ENCODE measurements at places on chromosomes 2 and 18.
A peak's percentile ranks its signal among the peaks of the same experiment; 100 is the strongest.

GRCh38 chr18:22711192-22711685 lies 221.9 kb upstream of the RBBP8 start:
- no peak for DNase-seq

DNA sequence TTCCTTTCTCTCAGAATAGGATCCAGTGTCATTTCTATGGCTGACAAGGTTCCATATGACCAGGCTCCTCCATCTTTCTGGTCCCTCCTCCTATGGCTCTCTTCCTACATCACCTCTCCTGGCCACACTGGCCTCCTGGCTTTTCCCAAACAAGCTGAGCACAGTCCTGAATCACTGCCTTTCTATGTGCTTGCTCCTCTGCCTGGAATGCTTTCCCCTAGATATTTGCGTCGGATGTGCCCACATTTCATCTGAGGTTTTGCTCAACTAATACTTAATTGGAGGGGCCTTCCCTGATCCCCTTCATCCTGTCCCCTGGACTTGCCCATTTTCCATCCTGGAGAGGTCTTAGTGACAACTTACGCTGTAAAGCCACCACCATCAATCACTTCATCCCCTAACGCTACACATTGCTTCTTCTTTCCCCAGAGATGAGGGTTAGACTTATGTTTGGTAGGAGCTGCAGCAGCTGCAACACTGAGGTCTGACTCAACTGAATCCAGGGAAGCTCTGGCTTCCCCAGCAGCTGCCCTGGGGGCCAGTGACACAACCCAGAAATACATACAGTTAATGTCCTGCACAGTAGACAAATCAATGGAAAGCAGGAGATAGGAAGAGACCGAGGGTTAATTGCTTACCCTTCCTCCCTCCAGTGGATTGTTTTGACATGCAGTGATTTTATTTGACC lies 42.9 kb downstream of the QPCT start:
- DNase-seq = no peak

DNA sequence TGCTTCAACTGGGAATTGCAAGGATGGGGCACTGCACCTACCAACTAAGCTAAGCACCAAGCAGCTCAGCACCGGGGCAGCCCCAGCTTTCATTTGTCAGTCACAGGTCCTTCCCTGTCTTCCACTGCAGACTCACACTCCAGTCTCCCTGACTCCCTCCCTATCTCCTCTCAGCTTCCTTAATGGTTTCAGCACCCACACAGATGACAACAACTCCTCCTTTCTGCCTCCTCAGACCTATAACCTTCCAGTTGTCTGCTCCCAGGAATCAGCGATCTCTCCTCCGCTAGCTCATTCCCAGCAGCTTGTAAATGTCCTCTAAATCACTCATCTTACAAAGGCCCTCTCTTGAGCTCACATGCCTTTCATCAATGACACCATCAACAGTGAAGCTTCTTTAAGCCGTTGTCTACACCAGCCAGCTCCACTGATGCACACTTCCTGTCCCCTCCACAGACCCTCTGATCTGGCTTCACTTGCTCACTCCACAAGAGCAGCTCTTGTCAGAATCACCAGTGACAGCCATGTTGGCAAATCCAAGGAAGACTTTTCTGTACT lies 32.1 kb downstream of the CLASP1 start:
- no peak for DNase-seq

DNA sequence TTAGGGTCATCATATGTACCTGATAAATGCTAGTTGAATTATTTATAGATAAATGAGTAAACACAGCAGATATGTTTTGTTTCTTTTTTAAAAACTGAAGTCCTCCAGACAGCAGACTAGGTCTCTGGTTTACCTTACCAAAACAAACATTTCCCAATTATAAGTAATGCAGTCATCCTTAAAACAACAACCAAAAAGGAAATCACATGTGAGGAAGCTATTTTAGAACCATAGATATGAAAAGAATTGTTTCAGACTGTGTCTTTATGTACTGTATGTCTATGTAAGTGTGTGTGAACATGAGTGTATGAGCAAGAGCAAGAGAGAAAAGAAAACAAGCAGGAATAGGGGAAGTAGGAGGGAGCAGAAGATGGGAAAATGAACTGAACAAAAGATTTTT lies 441.0 kb downstream of the CPS1 start:
- DNase-seq = no peak

DNA sequence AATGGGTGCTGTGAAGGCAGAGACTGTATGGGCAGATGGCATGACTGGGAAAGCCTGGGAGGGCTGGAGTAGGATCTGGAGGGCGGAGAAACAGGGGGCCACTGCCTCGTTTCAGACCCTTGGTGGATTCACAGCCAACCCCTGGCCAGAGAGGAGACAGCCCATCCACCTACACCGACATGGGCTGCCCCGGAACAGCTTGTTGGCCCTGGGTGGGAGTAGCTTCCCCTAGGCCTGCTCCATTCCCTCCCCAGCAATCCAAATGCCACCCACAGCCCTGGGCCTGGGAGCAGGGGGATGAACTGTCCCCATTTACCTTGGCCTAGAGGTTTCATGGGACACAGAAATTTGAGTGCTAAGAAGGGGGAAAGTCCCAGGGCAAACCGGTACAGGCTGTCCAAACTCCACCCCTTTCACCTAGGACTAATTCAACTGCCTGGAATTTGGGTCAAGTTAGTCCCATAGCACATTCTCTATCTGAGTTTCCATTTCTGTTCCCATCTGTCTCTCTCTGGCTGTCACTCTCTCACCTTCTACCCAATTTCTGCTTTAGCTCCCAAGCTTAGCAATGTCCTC lies 37.0 kb downstream of the LBH start:
- no peak for DNase-seq

GRCh38 chr2:194602750-194603149 lies 1054.3 kb upstream of the SLC39A10 start:
- DNase-seq = no peak

- no peak for DNase-seq
Observed at GRCh38 chr2:68819556-68819955, 51.6 kb downstream of the BMP10 start.

GRCh38 chr18:34820360-34821065 lies 110.4 kb downstream of the DTNA start:
- DNase-seq = no peak

GRCh38 chr2:197799068-197799467 lies 5.3 kb upstream of the PLCL1 start:
- no peak for DNase-seq

- no peak for DNase-seq
Observed at GRCh38 chr2:16014802-16015201, 74.5 kb downstream of the MYCN start.

DNA sequence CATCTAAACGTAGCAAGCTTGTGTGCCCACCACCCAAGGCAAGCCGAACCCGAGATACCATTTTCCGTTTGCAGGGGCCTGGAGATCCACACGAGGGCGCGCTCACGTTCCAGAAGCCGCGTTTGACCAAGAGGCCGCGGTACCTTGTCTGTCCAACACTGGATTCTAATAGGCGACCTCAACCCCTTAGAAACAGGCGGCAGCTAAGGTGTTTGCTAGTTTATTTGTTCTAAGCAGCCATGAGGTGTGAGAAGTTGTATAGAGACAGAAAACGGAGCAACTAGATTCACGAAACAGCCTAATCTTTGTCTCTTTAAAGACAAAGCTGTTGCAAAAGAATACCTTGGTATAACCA lies 4.2 kb downstream of the HOXD11 start:
- peak; percentile 20 for DNase-seq

- no peak for DNase-seq
Observed at GRCh38 chr18:22250591-22250996, 81.2 kb downstream of the GATA6 start.

GRCh38 chr2:126715576-126716406 lies 59.8 kb downstream of the GYPC start:
- DNase-seq = no peak

- DNase-seq = no peak
Observed at GRCh38 chr2:176774766-176775451, 437.7 kb upstream of the HNRNPA3 start.

GRCh38 chr2:122083256-122084048 lies 328.0 kb downstream of the TSN start:
- DNase-seq = no peak

DNA sequence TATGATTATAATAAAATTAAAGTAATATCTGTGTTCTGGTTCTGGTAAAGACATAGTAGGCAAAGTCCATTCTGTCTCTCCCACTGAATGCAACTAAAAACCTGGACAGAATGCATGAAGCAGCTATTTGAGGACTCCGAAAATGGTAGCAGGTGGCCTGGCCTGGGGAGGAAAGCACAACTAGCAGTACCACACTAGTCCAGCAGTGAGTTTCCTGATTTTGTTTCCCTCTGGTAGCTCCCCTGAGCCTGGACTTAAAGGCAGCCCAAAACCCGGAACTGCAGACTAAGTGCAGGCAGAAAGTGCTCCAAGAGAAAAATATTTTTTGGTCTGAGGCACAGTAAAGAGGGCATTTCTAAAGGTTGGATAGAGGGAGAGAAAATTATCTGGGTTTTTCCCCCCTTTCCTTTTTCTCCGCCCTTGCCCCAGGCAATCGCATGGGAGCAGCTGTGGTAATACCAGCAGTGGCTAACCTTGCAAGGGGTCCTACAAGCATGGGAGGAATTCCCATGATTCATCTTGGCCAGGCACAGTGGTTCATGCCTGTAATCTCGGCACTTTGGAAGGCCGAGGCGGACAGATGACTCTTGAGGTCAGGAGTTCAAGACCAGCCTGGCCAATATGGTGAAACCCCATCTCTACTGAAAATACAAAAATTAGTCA lies 32.3 kb downstream of the ASXL2 start:
- DNase-seq = no peak

GRCh38 chr2:128783193-128783671 lies 464.6 kb upstream of the HS6ST1 start:
- no peak for DNase-seq

DNA sequence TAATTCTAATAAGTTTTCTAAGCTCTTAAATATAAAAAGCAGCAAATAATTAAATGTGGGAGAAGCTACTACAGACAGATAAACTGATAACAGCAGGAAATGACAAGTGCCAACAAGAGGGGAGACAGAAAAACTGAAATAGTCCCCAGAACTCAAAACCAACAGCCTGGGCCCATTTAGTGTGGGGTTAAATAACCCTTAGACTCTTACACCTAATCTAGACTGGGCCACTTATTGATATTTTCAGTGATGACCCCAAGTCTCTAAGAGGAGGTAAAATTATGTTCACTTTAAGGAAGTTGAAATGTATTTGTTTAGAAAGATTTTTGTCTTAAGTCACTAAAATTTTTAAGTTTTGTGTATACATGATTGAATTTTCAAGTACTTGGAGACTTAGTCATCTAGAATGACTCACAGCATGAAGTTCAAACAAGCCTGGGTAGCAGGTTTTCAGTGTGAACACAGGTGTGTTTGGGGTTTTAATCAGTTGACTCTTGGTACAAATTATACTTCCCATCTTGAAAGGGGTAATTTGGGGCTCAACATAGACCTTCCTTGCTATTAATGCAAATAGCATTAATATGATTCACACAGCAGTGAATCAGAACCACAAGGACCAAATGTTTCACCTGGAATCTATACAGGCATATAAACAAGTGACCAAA lies 54.9 kb upstream of the MYO3B start:
- DNase-seq = no peak

DNA sequence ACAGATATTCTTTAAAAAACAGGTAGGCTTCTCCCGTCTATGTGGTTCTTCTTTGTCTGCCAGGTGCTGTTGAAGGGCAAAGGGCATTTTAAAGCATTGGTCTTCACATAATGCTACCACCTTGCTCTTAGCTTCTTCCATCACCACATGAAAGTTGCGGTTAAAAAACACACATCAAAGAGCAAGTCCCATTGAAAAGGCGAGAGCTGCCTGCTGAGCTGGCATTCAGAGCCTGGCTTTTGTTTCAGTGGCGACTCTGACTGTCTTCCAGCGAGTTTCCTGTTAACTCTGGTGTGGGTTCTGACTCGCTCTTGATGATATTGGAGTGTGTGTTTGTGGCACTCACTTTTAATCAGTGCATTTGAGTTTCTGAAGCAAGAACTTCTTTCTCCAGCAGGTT lies 624.9 kb upstream of the FANCL start:
- no peak for DNase-seq

GRCh38 chr2:237190966-237191713 lies 105.5 kb downstream of the COPS8 start:
- no peak for DNase-seq

DNA sequence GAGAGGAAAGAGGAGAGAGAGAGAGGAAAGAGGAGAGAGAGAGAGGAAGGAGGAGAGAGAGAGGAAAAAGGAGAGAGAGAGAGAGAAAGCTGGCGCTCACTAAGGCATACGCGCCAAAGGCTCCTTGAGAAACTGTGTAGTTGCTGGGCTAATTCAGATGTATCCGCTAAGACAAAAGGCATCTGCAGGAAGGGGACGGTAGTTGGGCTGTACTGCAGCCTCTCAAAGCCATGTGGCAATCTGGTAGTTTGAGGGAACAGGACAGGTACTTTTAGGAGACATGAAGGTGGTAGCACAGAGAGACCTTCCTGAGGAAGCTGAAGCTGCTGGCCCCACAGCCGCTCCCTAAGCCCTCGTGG lies 31.6 kb downstream of the THNSL2 start:
- no peak for DNase-seq

DNA sequence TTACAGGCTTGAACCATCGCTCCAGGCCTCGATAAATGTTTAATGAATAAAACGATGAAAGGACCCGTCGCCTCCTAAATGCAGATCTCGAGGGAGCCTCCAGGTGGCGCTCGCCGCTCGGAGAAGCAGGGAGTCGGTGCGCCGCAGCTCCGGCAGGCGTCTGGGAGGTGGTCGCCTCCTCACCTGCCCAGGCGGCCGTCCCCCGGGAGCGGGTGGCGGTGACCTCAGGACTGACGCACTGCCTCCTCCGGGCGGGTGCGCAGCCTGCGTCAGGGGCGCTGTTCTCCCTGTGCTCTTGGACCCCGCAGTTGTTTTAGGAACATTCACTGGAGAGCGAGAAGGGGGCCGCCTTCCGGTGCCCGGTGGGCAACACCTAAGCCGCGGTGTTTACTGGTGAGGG lies 38.6 kb upstream of the POLE4 start:
- no peak for DNase-seq

DNA sequence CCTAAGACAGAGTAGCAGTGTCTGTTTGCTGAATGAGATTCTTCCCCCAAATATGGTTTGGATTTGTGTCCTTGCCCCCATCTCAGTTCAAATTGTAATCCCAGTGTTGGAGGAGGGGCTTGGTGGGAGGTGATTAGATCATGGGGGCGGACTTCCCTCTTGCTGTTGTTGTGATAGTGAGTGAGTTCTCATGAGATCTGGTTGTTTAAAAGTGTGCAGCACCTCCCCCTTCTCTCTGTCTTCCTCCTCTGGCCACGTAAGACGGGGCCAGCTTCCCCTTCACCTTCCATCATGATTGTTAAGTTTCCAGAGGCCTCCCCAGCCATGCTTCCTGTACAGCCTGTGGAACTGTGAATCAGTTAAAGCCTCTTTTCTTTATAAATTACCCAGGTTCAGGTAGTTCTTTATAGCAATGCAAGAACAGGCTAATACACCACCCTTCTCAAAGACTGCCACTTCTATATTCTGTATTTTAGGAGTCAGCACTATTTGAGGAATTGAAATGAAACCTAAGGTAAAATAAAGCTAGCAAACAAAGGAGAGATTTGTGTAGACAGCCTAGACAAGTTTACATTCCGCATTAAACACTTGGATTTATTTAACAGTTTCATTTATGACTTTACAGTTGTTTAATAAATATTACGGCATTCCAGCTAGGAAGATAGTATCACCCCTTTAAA lies 21.6 kb downstream of the FBXO36 start:
- no peak for DNase-seq

GRCh38 chr2:197705912-197706838 lies 1.0 kb downstream of the MARS2 start:
- DNase-seq = no peak

Measured in DMS 273 treated with DMSO at 0.1 percent for 48 hours (cell line).